Smooth muscle cell of the brain vasculature (primary cell): ENCODE measurements at places on chromosomes 12 and 14.

DNA sequence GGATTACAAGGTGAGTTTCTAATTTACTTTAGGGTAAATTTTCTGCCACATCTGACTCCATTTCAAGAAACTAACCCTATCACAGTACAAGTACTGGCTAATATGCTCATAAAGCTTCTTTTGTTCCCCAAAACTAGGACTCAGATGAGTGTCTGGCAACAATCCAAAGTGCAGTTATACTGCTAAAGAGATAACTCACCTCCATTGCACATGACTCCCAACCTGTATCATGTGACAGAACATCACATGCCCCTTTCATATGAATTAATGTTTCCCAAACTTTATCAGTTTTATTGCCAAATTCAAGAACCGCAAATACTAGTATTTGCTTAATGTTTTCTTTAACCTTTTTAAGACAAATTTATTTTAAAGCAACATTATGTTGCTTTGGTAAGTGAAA is 3.9 kb upstream of the PPP1R12A start:
- DNase-seq: no peak

- no peak for DNase-seq
Observed at GRCh38 chr12:106673141-106673540, 90.3 kb downstream of the RFX4 start.

GRCh38 chr12:126570566-126570965 is 1505.3 kb downstream of the AACS start:
- no peak for DNase-seq

DNA sequence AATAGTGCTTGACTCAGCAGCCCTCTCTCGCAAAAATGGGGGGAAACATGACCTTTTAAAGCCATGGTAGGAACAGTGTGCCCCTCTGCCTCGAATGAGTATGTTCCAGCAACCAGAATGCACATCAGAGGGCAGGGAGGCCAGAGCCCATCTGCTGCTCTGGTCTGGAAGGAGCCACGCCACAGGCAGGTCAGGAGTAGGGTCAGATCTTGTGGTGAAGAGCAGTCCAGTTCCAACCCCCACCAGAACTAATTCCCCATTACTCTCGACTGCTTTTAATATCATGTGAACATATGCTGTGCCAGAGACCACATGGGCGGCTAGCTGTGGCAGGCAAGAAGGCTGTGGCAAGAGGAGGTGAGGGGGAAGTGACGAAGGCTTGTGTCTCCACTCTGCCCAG is 34.6 kb upstream of the TMX1 start:
- DNase-seq: no peak

- DNase-seq: no peak
Observed at GRCh38 chr12:68267892-68268396, 14.5 kb upstream of the IL22 start.
